ENCODE measurements at places on chromosomes 4 and X.

DNA sequence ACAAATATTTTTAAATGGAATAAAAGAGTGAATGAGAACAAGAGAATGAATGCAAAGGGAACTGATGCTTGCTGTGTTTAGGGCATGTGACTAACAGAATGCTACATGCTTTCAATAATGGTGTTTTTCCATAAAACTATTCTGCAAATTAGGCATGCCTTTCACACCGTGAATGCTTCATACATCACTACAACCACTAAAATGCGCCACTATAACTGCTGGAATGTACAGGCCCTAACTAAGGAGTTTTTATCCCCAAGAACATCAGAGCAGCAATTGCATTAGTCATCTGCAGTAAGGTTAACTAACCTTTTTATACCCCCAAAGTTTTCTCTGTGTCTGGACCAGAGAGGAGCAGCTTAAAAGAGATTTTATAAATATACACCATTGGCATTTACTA lies 190.4 kb downstream of the ARAP2 start:
- DNase-seq: no peak

DNA sequence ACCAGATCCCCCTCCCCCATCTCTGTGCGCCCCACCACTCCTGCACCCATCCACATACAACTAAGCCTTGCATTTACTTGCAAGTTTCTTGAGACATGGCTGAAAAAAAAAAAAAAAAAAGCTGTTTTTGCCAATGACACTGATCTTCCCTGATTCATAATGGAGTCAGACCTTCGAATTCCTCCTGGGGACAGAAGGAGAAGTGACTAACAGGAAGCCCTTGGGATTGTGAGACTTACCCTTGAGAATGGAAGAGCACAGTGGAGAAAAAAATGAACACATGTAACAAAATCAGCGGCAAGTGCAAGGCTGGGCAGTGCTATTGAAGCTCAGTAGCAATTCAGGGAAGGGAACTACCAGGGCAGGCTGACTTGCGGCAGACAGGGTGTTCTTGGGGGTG lies 288.4 kb downstream of the BCOR start:
- DNase-seq: peak; percentile 73

- DNase-seq: peak; percentile 73
Measured at GRCh38 chr4:19905024-19905423, 346.7 kb upstream of the SLIT2 start.

- DNase-seq: no peak
Measured at GRCh38 chrX:9677098-9677739, 88.4 kb downstream of the GPR143 start.

DNA sequence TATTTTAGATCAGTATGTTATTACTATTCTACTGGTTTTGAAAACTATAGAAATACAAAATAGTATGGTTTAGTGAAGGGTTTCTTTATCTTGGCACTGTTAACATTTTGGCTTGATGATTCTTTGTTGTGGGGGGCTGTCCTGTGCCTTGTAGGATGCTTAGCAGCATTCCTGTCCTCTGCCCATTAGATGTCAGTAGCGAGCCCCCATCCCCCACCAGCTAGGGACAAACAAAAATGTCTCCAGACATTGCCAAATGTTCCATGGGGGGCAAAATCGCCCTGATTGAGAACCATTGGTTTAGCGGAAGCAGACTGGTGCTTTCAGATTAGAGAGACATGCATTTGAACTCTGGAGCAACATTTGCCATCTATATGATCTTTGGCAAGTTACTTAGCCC lies 23.3 kb downstream of the SPARCL1 start:
- no peak for DNase-seq

DNA sequence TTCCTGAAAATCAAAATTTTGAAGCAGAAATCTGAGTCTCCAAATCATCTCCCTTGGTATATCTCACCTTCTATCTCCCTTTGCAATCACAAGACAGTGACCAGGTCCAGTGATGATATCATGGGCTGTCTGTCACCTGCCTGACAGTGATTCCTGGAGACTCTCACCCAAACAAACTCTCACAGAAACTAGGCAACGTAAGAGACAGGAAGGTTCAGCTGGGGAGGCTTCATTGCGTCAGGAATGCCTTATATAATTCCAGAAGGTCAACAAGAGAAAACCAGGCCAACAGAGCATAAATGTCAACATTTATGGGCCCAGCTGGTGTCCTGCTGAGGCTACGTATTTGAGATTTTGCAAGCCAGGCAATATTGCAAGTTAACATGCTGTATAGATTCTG lies 412.7 kb downstream of the KCNIP4 start:
- DNase-seq: no peak

- no peak for DNase-seq
Measured at GRCh38 chr4:174117445-174117844, 166.0 kb downstream of the FBXO8 start.

DNA sequence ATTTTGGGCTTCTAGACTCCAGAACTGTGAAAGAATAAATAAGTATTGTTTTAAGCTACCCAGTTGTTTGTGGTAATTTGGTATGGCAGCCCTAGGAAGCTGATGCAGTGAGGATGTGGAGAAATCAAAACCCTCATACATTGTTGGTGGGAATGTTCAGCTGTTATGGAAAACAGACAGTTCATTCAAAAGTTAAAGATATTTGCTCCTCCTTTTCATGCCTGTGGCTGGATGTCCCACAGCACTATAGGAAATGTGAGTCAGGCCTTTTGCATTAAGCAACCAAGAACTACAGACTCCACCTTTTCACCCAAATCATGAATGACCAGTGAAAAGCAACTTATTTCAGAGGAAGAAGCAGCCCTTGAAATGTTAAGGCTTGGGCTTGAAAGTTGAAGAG lies 6.7 kb downstream of the BBS12 start:
- peak; percentile 94 for DNase-seq

GRCh38 chrX:9163214-9163709 lies 129.3 kb upstream of the FAM9B start:
- peak; percentile 16 for DNase-seq

- DNase-seq: no peak
Measured at GRCh38 chrX:138157850-138158249, 553.7 kb downstream of the FGF13 start.

Data from AG10803 (cell line).